ENCODE measurements at places on chromosomes 6 and 20.

DNA sequence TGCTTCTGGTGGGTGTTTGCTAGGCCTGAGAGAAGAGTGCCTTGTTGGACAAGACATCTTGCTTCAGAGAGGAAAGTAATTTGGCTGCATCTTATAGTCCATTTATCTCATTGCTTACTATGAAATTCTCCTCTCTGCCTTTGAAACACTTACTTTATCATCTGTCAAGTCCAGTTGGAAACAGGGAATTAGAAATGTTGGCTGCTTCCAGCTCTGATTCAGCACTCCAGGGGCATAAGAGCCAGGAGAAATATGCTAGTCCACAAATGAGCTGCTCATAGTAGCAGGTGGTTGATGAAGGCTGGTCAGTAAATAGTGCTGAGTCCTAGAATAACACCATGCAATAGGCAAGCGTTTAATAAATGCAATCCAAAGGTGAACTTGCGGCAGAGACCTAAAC lies 227.1 kb downstream of the SLC35F1 start:
- H3K27ac ChIP-seq: no peak overlapping the region
- no peak overlapping the region for H3K4me3 ChIP-seq
- no peak for DNase-seq

DNA sequence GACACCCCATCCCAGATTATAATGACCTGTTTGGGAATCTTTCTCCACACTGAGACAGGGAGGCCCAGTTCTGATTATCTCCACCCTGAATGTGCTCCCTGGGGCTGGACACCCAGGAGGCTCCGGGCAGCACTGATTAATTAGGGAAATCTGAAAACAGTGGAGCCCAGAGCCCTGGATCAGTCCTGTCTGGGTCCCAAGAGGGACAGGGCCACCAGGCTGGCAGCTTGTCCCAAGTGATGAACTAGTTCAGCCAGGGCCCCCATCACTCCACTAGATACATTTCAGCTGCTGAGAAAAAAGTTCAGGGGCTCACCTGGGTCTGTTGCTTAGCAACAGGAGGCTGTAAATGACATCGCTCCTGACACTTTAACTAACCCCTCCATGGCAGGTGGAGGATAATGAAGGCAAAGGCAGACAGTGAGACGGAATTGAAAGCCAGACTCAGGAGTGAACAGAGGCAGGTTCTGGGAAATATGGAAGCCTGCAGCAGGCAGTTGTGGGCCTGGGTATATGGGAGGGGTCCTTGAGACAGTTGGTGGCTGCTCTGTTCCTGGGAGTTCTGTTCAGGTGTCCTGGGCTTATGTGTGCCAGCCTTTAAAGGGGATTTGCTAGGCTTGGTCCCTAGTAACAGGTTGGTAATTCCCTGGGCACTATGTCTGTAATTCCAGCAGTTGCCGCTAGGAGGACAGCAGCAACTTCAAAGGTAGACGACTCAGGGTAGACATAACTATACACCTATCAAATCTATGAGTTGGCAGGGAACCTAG lies 78.3 kb upstream of the CTNNBL1 start:
- no peaks in the 10 kb centered on the region for H3K36me3 ChIP-seq
- DNase-seq: peak; percentile 53
- peaks cover 13% of the 10 kb centered on the region for H3K27me3 ChIP-seq
- H3K4me3 ChIP-seq: no peak overlapping the region

DNA sequence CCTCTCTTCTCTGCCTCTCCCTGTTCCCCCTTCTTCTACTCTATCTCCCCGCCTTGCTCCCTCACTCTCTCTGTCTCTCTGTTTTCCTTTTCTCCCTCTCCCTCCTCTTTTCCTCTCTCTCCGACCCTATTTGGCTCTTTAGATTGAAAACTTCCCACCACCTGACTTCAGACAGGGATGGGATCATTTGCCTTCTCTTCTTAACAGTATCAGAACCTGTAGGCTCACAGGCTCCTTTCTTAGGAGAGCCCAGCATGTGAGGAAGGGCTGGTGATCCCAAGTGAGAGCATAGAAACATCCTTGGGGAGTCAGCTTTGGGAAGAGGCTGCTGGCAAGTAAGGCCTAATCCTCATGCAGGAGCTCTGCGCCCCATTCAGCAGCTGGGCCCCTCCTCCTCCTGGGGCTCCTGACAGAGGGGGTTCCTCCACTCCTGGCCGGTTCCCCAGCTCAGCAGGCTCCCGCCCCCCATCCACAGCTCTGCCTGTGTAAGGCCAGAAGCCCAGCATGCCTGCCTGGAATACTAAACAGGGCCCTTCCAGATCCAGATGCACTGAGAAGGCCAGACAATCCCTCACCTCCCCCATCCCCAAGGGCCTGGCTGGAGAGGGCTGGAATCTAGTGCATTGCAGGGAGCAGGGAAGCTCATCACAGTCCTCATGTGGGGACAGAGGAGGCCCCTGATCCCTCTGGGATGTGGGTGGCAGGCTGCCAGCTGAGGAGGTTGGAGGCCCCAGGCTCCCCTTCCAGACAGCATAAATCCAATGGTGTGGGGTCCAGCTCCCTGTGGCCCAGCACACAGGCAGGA lies 93.4 kb downstream of the PTPRT start:
- no peaks in the 10 kb centered on the region for H3K36me3 ChIP-seq
- no peak overlapping the region for H3K4me3 ChIP-seq
- no peak overlapping the region for H3K27ac ChIP-seq
- H3K27me3 ChIP-seq: no peaks in the 10 kb centered on the region
- DNase-seq: peak; percentile 49

GRCh38 chr6:16130932-16131387 lies 2.1 kb downstream of the MYLIP start:
- H3K4me3 ChIP-seq: peak overlapping the region; percentile 14
- peaks cover 34% of the 10 kb centered on the region for H3K4me1 ChIP-seq
- peak; percentile 28 for DNase-seq
- peaks cover 13% of the 10 kb centered on the region for H3K27me3 ChIP-seq

- H3K27me3 ChIP-seq: no peaks in the 10 kb centered on the region
- H3K36me3 ChIP-seq: no peaks in the 10 kb centered on the region
- no peak overlapping the region for H3K27ac ChIP-seq
- no peak overlapping the region for H3K4me3 ChIP-seq
Observed at GRCh38 chr6:41280381-41281057, 6.0 kb downstream of the TREM1 start.

GRCh38 chr6:154246723-154247118 lies 109.9 kb downstream of the IPCEF1 start:
- H3K4me3 ChIP-seq: no peak overlapping the region
- no peak for DNase-seq
- no peaks in the 10 kb centered on the region for H3K27me3 ChIP-seq
- H3K27ac ChIP-seq: no peak overlapping the region

- no peak overlapping the region for H3K27ac ChIP-seq
- H3K4me3 ChIP-seq: no peak overlapping the region
- DNase-seq: no peak
Observed at GRCh38 chr20:37968841-37969401, 64.3 kb downstream of the TTI1 start.

Data from SK-N-SH (cell line).